ENCODE measurements at places on chromosomes 16 and 17.

GRCh38 chr16:11439790-11440656 is 94.8 kb downstream of the RMI2 start:
- no peak for DNase-seq

DNA sequence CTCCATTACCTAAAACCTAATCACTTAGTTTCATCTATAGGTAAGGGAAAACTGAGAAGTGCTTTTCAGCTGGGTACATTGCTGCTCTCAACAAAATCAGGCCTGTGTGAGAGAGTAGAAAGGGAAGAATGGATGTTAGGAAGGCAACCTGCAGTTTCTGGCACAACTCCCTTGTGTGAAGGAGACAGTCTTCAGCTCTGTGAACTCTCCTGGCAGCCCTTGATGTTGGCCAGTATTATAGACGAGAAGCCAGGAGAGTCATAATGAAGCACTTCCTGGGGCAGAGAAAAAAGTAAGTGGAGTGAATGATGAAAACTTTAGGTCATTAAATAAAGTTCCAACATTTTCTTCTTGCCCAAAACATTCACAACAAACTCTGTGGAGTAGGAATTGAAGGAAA is 260.1 kb downstream of the IRX3 start:
- DNase-seq = no peak

GRCh38 chr16:50671644-50672260 is 9.4 kb downstream of the SNX20 start:
- no peak for DNase-seq

- DNase-seq = no peak
Measured at GRCh38 chr17:77566566-77567138, 391.9 kb upstream of the TNRC6C start.
